ENCODE measurements at places on chromosomes 4 and X. TPM values are rescaled to one million over a fixed set of nuclear protein-coding genes. Genes with fewer than 3 reads are reported as not detected.

The BMP2K gene
- 14.4 TPM for total RNA-seq

DNA sequence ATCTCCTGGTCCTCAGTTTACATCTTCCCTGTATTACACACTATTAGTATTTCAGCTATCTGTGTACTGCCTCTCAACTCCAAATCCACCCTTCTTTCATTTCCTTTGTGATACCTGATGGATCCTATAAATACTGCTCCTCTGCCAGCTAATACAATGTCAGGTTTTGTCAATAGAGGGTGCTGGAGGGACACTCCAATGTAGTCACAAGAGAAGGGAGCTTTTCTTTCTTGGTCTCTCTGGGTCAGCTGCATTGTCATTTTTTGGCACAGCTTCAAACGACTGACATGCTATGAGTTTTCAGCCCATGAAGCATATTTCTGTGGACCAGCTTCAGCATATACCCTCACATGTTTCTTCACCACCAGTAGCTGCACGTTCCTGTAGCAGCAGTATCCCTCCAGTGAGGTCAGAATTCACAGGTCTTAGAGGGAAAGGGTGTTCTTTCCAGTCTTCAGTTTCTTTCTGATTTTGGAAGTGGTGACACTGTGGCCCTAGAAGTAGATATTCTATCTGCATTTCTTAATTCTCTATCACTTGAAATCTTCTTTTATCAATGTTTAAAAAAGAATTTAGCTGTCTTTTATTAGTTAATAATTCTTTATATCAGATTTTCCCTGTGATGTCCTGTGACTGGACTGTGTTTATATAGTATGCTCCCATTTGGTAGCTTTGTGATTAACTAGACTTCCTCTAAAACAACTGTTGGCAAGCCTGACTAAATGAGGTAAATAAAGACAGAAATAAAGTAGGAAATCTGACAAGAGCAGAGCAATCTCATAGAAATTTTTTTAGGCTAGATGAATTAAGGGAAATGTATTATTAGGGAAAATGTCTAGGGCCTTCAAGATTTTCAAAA, 60.6 kb downstream of the GABRA2 start:
- DNase-seq: no peak
- H3K27ac ChIP-seq: no peak overlapping the region
- H3K4me3 ChIP-seq: no peak overlapping the region
- H3K4me1 ChIP-seq: no peaks in the 10 kb centered on the region

DNA sequence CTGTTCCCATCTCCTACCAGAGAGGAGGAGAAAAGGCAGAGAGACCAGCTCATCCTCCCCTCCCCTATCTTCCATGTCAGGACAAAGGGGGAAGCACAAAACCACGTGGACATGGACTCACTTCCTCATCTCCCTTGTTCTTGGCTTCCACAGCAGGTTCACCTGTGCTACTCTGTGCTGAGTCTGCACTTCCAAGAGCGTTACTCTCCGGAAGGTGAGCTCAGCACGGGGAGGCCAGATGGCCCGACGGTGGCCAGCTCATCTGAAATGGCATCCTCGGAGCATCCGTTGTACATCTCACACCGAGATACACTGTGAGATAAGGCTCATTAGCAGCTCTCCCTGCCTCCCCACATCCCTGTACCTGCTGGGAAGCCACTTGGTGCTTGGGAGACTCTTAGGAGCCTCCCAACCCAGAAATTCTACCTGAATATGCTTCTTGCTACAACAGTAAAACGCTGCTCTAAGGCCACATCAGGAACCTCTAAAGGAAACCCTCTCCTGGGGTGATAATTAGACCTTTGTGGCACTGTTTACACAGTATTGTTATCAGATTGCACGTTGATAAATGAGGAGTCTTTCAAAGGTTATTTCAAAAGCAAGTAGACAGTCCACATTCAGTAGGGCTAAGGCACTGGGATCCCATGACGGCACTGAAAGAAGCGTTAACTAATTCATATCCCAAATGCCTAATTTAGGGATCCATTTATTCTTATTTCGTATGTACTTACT, 19.4 kb downstream of the LGI2 start:
- DNase-seq: no peak
- no peaks in the 10 kb centered on the region for H3K4me1 ChIP-seq
- no peaks in the 10 kb centered on the region for H3K36me3 ChIP-seq
- H3K27me3 ChIP-seq: no peaks in the 10 kb centered on the region
- H3K4me3 ChIP-seq: no peak overlapping the region

DNA sequence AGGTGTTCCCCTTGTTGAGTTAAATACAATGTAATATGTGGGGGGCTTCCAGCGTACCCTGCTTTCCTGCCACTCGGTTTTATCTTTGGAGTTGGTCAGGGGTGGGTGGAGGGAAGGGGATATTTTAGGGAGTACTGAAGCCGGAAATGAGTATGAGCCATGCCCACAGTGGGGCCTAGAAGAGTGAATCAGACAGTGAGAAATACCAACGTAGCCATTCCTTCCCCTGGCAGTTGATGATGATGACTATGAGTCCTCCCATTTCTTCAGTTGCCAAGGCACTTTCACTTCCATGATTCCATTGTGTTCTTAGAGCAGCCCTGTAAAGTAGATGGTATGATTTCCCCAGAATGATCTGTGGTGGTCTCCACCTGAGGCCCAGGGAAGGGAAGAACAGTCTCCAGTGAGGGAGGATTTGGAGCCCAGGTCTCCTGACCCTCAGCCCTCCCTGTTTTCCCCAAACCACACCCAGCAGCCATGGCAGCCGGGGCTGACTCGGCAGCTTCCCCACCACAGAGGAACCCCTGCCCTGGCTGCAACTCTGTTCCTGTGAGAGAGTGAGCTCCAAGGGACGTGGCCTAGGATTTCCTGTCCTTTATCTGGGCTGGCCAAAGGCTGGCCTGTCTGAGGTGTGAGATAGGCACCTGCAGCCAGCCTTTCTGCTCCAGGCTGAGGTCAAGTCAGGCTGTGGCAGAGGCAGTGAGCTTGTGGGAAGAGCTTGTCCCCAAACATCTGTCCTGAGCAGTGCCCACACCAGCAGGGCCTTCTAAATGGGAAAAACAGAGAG, 52.7 kb downstream of the STARD8 start:
- no peak overlapping the region for H3K4me3 ChIP-seq
- H3K36me3 ChIP-seq: no peaks in the 10 kb centered on the region
- no peak for DNase-seq
- H3K4me1 ChIP-seq: peaks cover 10% of the 10 kb centered on the region
- H3K27ac ChIP-seq: peak overlapping the region; percentile 76

- H3K27me3 ChIP-seq: no peaks in the 10 kb centered on the region
- no peaks in the 10 kb centered on the region for H3K36me3 ChIP-seq
- no peak for DNase-seq
- H3K27ac ChIP-seq: no peak overlapping the region
- no peaks in the 10 kb centered on the region for H3K4me1 ChIP-seq
Observed at GRCh38 chr4:97185233-97185632, 958.0 kb downstream of the STPG2 start.

- H3K27ac ChIP-seq: no peak overlapping the region
- no peaks in the 10 kb centered on the region for H3K27me3 ChIP-seq
- peaks cover 8% of the 10 kb centered on the region for H3K4me1 ChIP-seq
- H3K4me3 ChIP-seq: no peak overlapping the region
- H3K36me3 ChIP-seq: no peaks in the 10 kb centered on the region
Observed at GRCh38 chrX:39866229-39866628, 231.5 kb downstream of the BCOR start.

DNA sequence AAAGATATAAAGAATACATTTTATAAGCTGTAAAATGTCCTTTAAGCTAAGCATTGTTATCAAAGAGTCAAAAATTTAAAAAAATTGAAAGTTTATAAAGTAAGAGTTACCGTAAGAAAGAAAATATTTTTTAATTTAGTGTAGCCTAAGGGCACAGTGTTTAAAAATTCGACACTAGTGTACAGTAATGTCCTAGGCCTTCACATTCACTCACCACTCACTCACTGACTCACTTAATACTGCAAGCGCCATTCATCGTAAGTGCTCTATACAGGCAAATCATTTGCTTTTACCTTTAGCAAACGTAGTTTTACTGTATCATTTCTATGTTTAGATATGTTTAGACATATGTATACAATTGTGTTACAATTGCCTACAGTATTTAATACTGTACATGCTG, 20.2 kb downstream of the GLRA3 start:
- DNase-seq: no peak
- no peak overlapping the region for H3K27ac ChIP-seq
- no peaks in the 10 kb centered on the region for H3K27me3 ChIP-seq
- H3K36me3 ChIP-seq: no peaks in the 10 kb centered on the region

Measured in SJSA1 (cell line).